ENCODE measurements at places on chromosomes 4 and X.
A peak's percentile ranks its signal among the peaks of the same experiment; 100 is the strongest.

DNA sequence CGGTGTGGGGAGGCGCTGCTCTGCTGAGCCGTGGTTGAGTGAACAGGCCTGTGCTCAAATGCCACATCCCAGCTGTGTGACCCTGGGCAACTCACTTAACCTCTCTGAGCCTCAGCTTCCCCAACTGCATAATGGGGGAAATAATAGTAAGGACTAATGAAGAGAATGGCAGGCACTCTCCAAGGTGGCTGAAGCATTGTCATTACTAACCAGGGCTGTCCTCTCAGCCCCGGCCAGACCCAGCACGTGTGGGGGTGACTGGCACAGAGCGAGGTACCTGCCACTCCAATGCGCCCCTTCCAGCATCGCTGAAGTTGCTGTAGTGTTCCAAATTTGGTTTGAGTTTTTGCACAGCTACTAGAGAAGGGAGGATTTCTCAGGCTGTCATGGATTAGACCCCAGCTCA, 80.0 kb downstream of the ABLIM2 start:
- DNase-seq = no peak

GRCh38 chr4:166252487-166253402, 379.7 kb downstream of the TLL1 start:
- peak; percentile 20 for DNase-seq

DNA sequence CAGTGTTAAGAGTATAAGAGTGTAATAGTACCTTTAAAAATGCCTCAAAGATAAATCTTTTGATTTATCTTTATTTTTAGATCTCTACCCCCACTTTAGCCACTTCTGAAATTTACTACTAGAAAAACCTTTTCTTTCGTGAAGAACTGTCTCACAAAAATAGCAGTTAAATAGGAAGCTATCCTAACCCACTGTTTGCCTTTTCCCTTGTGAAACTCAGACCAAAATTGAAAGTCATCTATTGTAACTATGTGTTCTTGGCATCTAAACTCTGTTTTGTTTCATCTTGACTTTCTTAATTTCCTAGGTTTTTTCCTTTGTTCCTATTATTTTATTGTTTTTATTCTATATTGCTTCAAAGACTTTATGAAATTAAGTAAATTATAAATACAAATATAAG, 7.8 kb upstream of the TMEM144 start:
- DNase-seq = no peak

- no peak for DNase-seq
Observed at GRCh38 chr4:131001371-131001770, 1905.4 kb downstream of the C4orf33 start.

DNA sequence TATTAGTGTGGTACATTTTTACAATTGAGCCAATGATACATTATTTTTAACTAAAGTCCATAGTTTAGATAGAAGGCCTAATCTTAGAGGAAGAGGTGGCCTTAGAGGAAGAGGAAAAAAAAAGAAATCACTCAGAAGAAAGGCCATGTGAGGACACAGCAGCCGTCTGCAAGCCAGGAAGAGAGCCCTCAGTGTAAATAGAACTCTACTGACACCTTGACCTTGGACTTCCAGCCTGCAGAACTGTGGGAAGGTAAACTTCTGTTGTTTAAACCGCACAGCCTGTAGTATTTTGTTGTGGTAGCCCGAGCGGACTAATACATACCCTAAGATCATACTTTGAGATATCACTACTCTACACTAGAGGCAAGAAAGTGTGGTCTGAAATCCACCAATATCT, 5.1 kb upstream of the KCNIP4 start:
- DNase-seq = no peak

- DNase-seq = peak; percentile 42
Observed at GRCh38 chr4:14178421-14178820, 550.9 kb upstream of the BOD1L1 start.

DNA sequence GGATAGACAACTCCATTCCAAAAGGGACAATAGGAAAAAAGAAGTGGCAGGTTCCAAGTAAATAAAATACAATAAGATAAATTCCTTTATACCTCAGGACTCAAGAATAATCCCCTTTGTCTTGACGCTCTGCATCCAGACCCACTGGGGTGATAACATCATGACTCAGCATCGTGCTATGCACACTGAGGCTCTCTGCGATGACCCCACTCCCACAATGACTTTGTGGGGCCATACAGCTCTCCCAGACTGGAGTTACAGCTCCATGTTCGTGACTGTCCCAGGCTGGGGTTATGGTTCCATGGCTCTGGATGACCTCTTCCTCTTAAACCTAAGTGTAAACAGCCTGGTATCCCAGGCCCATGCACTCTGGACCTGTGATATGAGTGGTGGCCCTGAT, 254.5 kb upstream of the ADGRL3 start:
- no peak for DNase-seq

GRCh38 chrX:30649859-30650258, 3.4 kb upstream of the GK start:
- DNase-seq = no peak

DNA sequence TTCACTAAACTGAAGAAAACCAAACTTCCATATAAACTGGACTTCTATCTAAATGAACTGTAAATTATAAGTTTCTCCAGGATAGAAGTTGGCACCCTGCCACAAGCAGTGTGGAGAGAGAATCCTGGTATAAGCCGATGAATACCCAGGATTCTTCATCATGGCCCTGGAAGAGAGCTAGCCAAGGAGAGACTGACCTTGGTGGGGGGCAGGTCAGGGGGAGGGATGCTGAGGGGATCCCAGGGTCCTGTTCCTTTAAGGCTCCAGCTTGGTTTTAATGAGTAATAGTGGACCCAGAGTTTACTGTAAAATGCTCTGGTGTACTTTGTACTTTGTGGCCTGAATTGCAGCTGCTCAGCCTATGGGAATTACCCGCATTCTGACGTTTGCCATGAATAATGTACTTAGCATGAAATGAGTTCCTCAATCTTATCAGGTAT, 16.9 kb downstream of the RASSF6 start:
- DNase-seq = no peak

DNA sequence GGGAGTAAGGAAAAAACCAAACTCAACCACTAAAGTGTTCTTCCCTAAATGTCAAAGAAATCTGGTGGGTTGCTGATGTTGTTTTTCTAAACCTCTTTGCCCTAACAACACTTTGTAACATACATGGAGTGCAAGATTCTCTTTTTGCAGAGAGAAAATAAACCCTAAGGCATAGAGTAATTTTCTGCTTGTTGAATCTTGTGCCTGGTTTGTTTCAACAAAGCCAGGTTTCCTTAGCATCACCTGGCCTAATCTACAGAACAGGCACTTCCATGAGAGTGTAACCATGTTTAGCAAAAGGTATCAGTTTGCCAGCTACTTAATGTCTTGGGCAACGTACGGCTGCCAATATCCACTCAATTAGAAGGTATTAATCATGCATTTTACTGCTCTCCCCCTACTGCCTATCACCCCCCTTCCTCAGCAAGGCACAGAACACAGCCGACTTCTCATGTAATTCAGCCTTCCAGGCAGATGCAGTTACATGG, 219.2 kb downstream of the MAML3 start:
- no peak for DNase-seq

- DNase-seq = no peak
Observed at GRCh38 chrX:65608026-65608425, 59.4 kb upstream of the MSN start.

DNA sequence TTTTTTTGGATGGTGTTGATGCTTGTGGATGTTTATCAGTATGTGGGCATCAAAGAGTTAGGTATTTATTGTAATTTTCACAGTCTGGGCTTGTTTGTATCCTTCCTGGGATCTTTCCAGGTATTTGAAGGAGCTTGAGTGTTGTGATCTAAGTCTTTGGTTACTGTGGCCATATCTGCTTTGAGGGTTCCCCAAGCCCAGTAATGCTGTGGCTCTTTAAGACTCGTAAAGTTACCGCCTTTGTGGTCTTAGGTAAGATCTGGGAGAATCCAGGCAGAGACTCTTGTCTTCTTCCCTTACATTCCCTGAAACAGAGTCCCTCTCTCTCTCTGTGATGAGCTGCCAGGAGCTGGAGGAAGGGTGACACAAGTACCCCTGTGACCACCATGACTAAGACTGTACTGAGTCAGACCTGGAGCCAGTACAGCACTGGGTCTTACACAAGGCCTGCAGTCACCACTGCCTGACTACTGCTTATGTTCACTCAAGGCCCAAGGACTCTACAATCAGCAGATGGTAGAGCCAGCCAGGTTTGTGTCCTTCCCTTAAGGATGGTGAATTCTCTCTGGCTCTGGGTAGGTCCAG, 62.2 kb downstream of the FMR1NB start:
- DNase-seq = no peak

- DNase-seq = no peak
Observed at GRCh38 chr4:80202190-80202711, 4.9 kb downstream of the PRDM8 start.

DNA sequence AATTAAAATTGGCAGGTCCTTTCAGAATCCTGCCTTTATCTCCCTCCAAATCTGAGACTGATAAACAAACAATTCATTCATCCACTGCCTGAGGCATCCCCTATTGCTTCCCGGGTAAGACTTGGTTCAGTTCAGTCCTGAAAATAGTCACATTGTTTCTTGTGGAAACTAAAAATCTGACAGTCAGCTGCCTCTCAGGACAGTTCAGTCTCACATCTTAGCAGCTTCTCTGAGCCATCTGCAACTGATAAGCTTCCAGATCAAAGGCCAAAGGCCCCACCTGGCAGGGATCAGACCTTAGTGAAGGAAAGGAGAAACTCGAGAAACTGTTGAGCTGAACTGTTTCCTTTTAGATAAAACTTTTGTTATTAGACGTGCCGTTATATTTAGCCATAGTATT, 264.5 kb downstream of the IL15 start:
- no peak for DNase-seq

GRCh38 chr4:147823130-147823529, 91.2 kb downstream of the ARHGAP10 start:
- no peak for DNase-seq

DNA sequence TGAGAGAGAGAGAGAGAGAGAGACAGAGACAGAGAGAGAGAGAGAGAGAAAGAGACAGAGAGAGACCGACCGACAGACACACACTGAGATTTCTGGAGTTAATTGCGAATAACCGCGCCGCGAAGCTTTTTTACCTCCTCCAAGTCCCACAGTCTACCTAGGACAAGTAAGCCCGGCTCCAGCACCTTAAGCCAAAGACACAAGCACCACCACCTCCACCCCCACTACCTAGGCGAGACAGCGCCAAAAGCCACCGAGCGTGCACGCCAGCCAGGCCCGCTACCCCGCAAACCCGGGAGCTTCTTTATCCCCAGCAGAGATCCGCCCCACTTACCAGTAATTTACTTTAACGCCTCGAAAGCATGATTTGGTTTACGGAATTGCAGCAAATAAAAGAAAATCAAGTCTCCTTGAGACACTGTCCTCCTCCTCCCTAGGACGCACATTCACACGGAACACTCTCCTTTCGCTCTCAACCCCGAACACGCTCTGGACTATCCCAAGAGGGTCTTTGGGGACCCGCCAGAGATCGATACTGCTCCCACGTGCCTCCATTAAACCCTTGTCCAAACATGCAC, 649.6 kb upstream of the DIPK2B start:
- DNase-seq = no peak

DNA sequence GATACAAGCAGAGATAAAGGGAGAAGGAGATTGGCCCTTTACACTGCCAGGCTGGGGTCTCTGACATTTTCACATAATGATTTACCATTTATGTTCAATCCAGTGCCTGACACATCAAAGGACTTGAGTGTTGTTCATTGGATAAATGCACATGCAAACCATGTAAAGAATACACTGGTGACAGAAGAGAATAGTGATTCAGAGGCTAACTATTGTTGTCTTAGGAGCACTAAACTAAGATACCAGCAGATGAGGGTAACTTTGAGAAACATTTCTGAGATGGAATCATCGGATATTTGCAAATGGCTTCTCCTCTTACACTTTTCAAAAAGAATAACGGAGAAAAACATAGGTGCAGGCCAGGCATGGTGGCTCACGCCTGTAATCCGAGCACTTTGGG, 67.3 kb upstream of the HHIP start:
- DNase-seq = no peak

GRCh38 chrX:20452487-20452886, 185.8 kb upstream of the RPS6KA3 start:
- DNase-seq = no peak

GRCh38 chrX:110003167-110004156, 548 bp downstream of the TMEM164 start:
- no peak for DNase-seq

DNA sequence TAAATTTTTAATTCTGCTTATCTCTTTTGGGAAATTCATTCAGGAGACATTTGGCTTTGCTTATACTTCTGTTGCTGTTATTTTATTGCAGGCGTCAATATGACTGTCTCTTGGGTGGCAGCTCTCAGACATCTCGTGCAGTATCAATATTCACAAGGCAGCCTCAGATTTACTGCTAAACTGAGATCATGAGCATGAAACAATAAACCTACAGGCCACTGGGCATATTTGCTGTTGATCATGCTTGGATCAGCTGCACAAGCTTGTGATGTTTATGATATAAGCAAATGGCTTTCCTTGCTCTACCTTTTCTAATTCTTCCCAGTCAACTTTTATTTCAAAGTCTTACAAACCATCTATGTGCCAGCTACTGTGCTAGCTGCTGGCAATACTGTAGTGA, 39.2 kb downstream of the TSPAN5 start:
- DNase-seq = no peak

GRCh38 chr4:174009686-174010451, 273.6 kb downstream of the FBXO8 start:
- no peak for DNase-seq

DNA sequence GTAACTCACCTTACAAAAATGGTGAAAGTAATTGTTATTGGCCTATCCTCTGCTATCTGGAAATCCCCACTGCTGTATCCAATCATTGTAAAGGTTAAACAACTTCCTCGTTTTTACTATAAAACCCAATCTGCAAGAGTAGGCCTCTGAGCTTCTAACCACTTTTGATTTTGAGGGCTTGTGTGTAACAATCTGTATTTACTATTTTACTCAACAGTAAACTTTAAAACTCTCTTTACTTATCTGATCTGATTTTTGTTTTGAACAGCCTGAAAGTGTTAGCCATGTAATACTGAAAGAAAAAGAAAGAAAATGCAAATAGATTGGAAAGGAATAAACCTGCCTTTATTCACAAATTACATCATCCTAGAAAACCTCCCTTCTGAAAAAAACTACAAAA, 63.1 kb downstream of the SLC10A7 start:
- no peak for DNase-seq

DNA sequence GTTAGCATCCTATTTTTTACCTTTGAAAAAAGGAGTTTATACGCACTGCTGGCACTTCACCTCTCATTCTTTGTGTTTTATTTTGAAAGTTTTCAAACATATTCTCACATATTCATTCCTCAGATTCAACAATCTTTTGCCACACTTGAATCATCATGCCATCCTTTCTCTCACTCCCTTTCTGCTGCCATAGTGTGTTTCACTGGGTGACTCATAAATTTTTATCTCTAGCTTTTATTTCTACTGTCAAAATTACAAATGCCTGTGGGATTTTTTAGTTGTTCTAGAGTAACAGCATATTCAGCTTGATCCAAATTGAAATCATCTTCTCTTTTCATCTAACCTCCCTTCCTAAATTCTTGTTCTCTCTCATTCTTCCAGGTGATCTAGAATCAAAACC, 28.0 kb downstream of the MFSD8 start:
- DNase-seq = no peak
